ENCODE measurements at places on chromosomes 6 and 20. TPM values are rescaled to one million over a fixed set of nuclear protein-coding genes. Genes with fewer than 3 reads are reported as not detected.

Gene SCRT2
- total RNA-seq, result not detected

Gene DZANK1
- total RNA-seq, result 2.0 TPM

Gene ARMC12
- total RNA-seq, result 3.0 TPM

Gene UBE2C
- total RNA-seq, result 175 TPM

Gene DDRGK1
- 52.2 TPM for total RNA-seq

Gene SYNDIG1
- total RNA-seq, result not detected

Gene FAXC
- total RNA-seq, result not detected

Gene BPI
- not detected for total RNA-seq

DNA sequence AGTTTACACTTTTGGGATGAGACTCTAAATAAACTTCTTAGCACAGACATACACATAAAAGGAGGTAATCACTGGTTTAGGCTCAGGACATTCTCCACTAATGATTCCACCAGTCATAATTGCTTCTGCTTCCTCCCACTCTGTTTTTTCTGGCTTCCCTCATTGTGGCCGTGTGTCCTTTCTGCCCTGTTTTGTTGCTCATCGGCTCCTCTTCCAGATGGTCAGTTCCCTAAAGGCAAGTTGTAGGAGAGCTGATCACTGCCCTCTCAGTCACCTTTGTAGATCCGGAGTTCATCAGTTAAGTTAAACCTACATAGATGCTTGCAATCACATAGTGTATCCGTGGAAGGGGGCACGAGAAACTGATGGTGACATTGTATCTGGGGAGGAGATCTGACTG, 200.5 kb upstream of the ARG1 start:
- no peak for DNase-seq

DNA sequence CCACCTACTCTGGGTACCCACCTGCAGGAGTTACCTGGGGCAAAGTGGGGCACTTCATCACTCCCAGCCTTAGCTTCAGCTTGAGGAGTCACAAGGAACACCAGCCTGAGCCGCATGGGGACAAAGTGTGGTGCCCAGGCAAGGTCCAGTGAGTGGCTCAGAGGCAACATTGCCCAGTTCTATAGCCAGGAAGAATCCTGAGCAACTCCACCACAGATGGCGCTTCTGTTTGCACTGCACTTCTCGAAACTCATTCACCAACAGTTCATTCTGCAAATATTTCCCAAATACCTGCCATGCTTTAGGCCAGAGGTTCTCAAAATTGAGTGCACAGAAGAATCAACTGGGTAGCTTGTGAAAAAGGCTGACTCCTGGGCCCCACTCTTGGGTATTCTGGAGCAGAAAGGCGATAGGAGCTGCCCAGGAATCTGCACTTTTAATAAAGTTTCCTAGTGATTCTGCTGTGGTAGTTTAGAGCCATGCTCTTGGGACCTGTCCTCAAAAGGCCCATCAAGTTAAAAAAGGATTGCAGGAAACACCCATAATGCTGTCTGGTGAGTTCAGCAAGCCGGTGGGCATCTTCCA, 83.1 kb downstream of the VEGFA start:
- no peak for DNase-seq

DNA sequence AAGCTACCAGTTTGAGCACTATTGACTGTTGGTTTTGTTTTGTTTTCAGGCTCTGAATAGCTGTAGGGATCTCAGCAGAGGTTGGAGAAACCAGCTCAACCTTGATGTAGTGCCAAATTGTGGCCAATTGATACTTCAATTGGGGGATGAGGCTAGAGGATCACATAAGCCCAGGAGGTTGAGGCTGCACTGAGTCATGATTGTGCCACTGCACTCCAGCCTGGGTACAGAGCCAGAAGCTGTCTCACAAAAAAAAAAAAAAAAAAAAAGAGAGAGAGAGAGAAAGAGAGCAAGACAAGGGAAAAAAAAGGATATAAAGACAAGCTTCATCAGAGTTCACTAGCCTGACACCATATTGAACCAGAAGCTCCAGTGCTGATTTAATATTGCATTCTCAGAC, 702.1 kb downstream of the FRK start:
- DNase-seq, result no peak

GRCh38 chr6:11210386-11211138, 21.9 kb downstream of the NEDD9 start:
- no peak for DNase-seq

- DNase-seq, result no peak
Observed at GRCh38 chr6:47587493-47587892, 109.9 kb downstream of the CD2AP start.

GRCh38 chr6:88536071-88536625, 370.0 kb upstream of the CNR1 start:
- no peak for DNase-seq

DNA sequence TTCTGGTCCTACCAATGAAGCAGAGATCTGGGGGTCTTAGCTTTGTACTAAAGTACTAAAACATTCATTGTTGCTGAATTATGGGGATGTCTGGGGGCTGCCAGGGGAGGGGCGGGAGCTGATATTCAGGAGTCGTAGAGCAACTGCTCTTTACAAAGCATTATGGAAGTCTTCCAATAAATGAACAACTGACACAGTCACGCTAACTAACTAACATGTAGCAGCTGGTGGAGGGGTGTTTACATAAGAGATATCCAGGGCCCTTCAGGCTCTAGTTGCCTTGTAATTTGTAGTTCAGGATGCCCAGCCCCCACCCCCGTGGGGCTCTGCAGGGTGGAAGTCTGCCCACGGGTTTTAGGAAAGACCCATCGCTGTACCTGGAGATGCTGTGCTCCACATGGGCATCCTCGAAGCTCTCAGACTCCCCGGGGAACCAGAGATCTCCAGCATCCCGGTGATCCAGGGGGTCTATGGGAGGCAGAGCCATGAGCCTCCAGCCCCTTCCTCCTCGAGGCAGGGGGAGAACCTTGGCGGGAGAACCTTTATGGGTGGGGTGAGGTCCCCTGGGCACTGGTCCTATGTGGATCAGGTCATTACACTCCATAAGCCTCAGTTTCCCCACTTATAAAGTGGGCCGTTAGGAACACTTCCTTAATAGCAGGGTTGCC, 3.4 kb downstream of the TREM2 start:
- no peak for DNase-seq

DNA sequence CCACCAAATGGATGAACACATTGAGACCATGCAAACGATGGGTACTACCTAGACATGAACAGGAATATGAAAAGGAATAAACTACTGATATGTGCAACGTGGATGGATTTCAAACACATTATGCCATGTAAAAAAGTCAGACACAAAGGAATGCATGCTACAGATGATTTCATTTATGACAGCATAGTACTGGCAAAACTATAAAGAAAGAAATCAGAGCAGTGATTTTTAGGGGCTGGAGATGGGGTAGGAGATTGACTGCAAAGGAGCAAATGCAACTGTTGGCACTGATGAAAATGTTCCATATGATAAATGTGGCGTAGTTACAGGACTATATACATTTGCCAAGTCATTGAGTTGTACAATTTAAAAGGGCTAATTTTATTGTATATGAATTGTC, 13.4 kb upstream of the COL12A1 start:
- DNase-seq, result no peak

GRCh38 chr6:35016502-35017321, 124.4 kb downstream of the TCP11 start:
- no peak for DNase-seq

- no peak for DNase-seq
Observed at GRCh38 chr6:158783851-158784250, 35.3 kb downstream of the EZR start.

GRCh38 chr6:35400901-35401311, 51.2 kb upstream of the FANCE start:
- no peak for DNase-seq

GRCh38 chr6:12289365-12289919, 719 bp upstream of the EDN1 start:
- peak; percentile 73 for DNase-seq

DNA sequence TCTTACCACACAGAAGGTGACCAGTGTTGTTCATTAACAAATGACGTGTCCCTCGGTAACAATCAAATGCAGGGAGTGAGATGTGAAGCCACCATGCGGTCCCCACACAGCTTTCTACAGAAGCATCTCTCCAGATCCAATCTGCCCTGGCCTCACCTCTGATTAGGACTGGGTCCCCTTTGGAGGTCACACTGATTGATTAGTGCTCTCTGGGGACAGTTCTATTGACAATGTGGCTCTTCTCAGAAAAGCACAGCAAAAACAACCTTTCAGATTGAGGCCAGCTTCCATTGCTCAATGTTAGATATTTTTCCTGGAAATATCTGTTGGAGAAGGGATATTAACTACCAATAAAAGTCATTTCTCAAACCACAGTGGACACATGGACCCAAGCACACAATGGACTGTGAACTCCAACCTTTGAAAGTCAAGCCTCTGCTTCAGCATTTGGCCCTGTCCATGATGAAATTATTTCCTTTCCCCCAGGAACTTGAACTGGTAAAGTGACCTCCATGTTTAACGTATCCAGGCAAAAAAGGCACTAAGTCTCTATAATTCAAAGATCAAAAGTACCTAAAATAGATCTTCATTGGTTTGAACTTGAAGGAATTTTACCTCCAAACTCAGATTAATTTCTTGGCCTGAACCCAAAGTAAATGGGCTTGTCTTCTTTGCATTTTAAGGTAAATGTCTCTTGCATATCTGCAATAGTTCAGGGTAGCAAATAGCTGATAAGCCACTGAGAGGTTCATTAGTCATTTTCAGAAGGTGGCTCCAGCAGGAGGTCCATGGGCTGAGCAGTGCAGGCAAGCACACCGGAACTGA, 118.5 kb downstream of the FOXA2 start:
- DNase-seq, result no peak

- DNase-seq, result no peak
Observed at GRCh38 chr20:61449057-61449609, 197.1 kb downstream of the CDH4 start.

All from activated CD4-positive, alpha-beta T cell treated with anti-CD3 and anti-CD28 coated beads for 36 hours (primary cell).